ENCODE measurements at places on chromosomes 2 and 18.

GRCh38 chr18:10544093-10544748 lies 18.4 kb downstream of the NAPG start:
- DNase-seq: no peak

GRCh38 chr2:231926180-231926741 lies at the start of gene NPPC:
Gene NPPC (minus strand): TSS chr2:231926396. CDS start chr2:231926249, 147 bp downstream.
- DNase-seq: no peak

DNA sequence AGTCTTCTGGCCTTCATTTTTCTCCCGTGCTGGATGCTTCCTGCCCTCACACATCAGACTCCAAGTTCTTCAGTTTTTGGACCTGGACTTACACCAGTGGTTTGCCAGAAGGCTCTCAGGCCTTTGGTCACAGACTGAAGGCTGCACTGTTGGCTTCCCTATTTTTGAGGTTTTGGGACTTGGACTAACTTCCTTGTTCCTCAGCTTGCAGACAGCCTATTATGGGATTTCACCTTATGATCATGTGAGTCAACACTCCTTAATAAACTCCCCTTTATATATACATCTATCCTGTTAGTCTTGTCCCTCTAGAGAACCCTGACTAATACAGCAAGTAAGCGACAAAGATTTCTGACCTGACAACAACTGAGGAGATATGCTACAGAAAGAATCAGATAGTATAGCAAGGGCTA lies 7.2 kb downstream of the CDC42EP3 start:
- no peak for DNase-seq

DNA sequence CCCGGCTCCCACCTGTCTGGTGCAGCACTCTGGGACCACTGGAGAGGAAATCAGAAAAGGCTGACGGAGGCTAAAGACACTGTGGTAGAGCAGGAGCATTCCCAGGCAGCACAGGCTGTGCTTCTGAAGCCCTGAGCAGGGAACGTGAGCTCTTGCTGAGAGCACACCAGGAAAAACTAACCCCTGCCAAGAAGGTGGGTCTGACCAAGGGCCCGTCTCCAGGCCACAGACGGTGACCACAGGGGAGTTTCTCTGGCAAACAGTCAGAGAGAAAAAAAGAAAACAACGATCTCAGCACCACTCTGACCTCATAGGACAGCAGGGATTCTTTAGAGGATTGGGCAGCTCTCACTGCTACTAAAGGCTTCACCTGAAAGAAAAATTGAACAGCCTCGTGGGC lies 201.4 kb downstream of the AFF3 start:
- no peak for DNase-seq
